Skin of body (tissue), 3 donors: ENCODE measurements at places on chromosomes 7 and 10. TPM values are rescaled to one million over a fixed set of nuclear protein-coding genes. Genes with fewer than 3 reads are reported as not detected.

- no peak for DNase-seq
Measured at GRCh38 chr10:103576862-103577261, 83.4 kb downstream of the NEURL1 start.

GRCh38 chr10:8487346-8487745 lies 432.9 kb downstream of the GATA3 start:
- DNase-seq, result no peak

- DNase-seq, result no peak
Measured at GRCh38 chr10:94088926-94089381, 95.2 kb downstream of the PLCE1 start.

GRCh38 chr7:98641646-98642500 lies 24.8 kb downstream of the NPTX2 start:
- DNase-seq, result peak; percentile 14

- no peak for DNase-seq
Measured at GRCh38 chr10:107163881-107164861, at the start of gene SORCS1. Gene SORCS1 (minus strand): TSS chr10:107164706.

DNA sequence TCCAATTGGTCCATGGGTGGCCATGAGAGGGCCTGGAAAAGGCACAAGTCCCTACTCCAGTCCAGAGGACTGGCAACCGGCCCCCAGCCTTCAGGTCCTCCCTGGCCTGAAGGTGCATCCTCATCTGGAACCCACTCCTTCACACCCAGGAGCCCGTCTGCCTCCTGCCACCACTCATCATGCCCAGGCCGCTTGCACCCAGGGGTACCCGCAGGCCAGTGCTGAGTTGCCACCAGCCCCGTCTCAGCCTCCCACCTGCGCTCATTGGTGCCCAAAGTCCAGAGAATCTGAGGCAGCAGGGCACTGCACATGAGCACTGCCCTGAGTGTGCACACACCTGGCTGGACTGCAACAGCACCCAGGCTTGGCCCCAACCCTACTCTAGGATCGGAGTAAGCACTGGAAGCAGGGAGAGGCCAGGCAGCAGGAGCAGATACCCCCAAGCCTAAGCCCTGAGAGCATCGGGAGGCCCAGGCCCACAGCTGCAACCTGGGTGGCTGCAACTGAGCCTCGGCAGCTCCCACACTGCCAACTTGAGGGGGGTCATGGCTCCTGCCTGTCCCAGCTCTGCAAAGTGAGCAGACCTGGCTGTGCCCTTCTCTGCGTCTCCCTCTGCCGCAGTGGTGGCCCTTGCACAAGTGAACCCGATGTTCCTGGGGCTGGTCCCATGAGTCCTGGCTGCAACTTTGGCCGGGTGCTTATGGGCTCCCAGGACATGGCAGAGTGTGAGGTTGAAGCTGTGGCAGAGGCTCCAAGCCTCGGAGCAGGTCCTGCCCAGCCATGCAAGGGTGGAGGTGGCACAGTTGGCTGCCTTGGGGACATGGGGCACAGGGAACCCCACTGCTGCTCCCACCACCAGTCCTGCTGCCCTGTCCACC lies 44.3 kb downstream of the TCERG1L start:
- no peak for DNase-seq

- no peak for DNase-seq
Measured at GRCh38 chr7:94594882-94595281, 61.1 kb downstream of the SGCE start.

GRCh38 chr7:55536619-55537457 lies 35.5 kb downstream of the VOPP1 start:
- DNase-seq, result no peak

DNA sequence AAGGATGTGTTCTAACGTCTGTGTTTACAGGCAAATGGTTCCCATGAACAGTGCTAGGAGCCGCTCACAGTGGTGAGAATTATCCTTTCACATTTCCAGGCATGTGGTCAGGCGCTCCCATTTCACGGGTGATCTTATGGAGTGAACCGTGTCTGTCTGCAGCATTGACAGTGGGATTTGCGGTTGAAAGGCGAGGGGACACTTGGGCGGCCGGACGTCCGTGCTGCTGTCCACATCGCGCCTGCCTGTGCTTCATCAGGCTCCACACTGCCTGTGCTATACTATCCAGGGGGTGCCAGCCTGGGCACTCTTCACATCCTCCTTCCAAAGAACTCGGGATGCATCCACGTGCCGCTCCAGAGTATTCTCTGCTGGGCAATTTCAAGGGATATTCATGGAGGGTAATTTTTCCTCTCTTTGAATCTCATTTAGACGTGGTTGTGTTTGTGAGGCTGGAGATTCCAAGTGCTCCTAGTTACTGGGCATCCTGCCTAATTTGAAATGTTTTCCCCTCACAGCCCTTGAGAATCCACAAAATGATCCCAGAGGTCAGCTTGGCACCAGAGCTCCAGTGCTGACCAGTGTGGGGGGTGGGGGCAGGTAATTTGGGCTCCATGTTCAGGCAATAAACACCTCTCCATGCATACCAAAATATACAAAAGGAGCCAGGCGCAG lies 61.9 kb upstream of the EBF3 start:
- DNase-seq, result no peak

DNA sequence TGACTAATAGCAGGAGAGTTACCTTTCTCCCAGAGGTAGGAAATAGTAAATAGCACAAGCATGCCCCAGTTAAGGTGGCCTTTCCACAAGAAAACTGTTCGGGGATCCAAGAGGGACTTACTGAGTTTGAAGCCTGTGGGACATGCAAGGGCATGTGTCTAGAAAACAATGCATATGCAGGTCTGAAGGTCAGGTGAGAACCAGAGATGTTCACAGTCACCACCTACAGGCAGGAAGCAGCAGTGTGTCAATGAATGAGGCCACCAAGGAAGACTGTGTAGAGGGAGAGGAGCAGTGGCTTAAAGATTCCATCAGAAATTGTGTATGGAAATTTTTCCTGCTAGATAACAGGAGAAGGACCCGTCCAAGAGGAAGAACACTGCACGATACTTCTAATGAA lies 66.0 kb downstream of the CALD1 start:
- no peak for DNase-seq

- DNase-seq, result no peak
Measured at GRCh38 chr7:20454202-20454601, 123.5 kb downstream of the ITGB8 start.

GRCh38 chr7:157844141-157844540 lies 507.3 kb downstream of the DNAJB6 start:
- DNase-seq, result no peak

DNA sequence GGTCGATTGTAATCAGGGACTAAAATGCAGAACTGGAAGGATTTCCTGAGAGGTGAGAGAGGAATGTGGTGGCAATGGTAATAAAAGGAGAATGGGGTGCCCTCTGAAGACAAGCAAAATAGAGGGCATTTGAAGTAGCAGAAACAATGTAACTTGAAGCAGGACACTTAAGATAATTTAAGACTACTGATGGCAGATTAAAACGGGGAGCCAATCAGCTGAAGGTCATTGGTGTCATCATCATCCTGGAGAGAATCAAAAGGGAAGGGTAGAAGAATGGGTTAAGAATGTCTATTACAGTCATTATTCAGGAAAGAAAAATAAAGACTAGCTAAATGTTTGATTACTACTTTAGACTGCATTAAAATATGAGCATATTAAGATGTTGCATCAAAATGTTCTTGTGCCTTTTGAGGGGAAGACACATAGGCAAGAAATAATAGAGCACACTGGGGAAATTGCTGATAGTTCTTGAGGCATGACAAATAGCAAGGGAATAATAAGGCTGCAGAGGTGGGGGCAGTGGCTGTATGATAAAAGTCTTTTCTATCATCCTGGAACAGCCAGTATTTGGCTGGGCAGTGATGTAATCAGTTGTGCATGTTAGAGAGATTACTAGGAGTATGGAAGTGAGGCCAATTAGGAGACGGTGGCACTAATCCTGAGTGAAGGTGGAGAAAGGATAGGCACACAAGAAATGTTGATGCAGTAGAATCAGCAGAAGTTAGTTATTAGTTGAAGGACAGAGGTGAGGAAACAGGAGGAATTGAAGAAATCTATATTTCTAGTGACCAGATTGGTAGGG lies 60.2 kb downstream of the CCDC71L start:
- no peak for DNase-seq

Gene ADAM8
- 6.3 TPM for total RNA-seq

Gene CCL24
- total RNA-seq, result 1.2 TPM

Gene C10orf67
- total RNA-seq, result 0.30 TPM

Gene KLF6
- 134 TPM for total RNA-seq

Gene NCF1
- 2.7 TPM for total RNA-seq
